Esophagus squamous epithelium (tissue), 5 donors: ENCODE measurements at places on chromosomes 6 and 20.

GRCh38 chr6:36593569-36594028, 563 bp upstream of the SRSF3 start:
- no peak for DNase-seq

- DNase-seq = no peak
These were observed 599.1 kb downstream of the QKI start for GRCh38 chr6:164013480-164014208.

DNA sequence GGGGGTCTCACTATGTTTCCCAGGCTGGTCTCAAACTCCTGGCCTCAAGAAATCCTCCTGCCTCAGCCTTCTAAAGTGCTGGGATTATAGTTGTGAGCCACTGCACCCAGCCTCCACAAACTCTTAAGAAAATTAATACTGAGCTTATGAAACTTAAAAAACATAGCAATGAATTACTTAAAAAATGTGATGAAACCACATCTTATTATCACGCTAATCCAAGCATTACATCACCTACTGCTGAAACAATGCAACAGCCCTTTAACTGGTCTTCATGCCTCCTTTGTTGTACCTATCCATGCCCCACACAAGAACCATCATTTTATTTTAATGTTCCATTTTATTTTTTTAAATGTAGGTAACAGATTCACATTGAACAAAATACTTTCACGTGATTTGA, 24.9 kb downstream of the SESN1 start:
- DNase-seq = no peak

DNA sequence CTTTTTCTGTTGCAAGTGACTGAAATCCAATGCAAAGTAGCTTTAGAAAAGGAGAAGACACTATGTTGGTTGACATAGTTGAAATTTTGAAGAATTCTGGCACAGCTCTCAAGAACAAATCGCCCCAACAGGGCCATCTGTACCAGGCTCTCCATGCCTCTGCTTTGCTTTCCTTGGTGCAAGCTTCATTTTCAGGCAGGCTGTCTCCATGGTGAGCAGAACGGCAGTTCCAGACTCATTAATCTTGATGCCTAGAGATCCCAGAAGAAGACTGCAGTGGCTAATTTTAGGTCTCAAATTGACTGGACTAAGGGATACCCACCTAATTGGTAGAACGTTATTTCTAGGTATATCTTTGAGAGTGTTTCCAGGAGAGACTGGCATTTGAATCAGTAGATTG, 950.7 kb upstream of the FLRT3 start:
- no peak for DNase-seq

- no peak for DNase-seq
These were observed 23.4 kb upstream of the SCGN start for GRCh38 chr6:25628471-25629197.

- no peak for DNase-seq
These were observed 68.1 kb upstream of the SNRPB2 start for GRCh38 chr20:16661756-16662155.

- DNase-seq = no peak
These were observed 3.8 kb downstream of the PDRG1 start for GRCh38 chr20:31948008-31948407.

DNA sequence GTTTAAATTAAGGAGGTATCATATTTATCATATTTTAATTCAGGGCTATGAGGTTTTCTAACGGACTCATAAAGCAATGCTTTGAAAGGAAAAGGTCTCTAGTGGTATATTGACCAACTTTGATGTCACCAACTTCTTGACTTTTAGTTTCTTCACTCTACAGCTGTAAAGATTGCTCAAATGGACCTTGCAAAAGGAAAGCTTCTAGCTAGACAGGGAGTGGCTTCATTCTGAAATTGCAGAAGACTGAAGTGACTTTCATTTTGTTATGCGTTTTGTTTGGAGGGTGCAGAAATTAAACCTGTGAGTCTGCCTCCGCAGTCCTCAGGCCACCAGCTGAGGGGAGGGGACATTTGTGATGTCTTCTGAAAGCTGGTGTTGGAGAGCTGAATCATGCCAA, 95.7 kb downstream of the SLC24A3 start:
- no peak for DNase-seq

- no peak for DNase-seq
These were observed 81.7 kb downstream of the DNAH8 start for GRCh38 chr6:38796850-38797249.

- no peak for DNase-seq
These were observed 206.8 kb upstream of the THEMIS start for GRCh38 chr6:128107682-128108081.

- no peak for DNase-seq
These were observed 577 bp upstream of the FOXF2 start for GRCh38 chr6:1388630-1389368.

DNA sequence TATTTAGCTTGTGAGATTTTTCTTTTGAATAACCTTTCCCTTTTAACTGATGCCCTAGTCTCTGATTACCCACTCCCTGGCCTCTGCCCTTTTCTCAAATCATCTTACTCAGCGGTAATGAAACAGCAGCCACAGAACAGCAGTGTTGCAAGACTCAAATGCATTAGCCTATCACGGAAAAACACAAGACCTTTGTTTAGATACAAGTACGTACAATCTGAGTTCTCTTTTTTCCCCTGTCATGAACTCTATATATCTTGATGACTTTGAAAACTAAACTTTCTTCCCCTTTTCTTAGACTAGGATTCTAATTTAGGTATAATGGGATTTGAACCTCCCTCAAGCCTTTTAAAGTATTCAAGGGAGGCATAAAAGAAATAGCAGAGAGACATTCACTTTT, 1034.9 kb downstream of the EYS start:
- no peak for DNase-seq

GRCh38 chr6:91716361-91716760, 1129.5 kb upstream of the MAP3K7 start:
- no peak for DNase-seq

DNA sequence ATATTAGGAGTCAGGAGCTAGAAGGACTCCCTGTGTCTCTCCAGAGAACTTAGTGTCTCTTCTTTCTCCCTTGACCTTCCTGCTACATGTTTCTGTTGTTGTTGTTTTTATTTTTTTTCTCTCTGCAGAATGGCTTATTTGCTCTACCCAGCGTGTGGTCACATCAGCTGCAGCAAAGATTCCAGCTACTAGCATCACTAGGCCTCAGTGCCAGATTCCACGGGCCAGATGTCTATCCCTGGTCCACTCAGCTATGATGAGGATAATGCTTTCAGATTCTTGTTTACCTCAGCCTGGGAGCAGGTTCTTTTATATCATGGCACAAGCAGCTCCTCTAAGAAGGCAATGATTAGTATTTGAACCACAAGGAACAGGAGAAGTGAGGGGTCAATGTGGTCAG, 110.0 kb downstream of the PLCB1 start:
- DNase-seq = no peak

DNA sequence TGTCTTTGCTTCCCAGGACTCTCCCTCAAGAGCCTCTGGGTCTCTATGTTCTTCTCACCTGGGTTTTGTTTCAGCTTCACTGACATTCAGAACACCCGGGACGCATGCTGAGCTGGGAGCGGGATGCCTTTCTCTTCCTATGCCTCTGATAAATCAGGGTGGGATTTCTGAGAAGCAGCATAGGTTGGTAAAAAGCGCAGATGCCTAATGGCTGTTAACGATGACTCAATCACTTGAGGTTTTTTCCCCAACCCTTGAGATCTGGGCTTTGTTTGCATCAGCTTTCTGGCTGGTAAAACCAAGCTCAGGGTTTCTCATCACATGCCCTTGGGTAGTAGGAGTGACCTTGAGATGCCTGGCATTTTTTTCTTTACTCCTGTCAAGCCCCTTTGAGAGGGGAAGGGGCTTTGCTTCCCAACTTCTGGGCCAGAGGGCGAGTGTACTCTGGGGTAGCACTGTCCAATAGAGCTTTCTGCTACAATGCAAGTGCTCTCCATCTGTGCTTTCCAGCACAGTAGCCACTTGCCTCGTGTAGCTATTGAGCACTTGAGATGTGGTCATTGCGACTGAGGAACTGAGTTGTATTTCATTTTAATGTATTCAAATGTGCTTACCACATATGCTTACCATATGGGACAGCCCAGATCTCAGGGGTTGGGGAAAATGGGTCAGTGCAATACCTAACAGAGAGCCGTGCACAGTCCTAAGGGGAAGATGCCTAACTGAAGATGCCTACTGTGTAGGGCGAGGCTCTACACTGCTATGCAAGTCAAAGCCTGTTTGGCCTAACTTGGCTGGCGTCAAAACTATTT, 69.1 kb downstream of the PPP1R14C start:
- no peak for DNase-seq

- DNase-seq = no peak
These were observed 11.4 kb upstream of the SSTR4 start for GRCh38 chr20:23023621-23024177.

DNA sequence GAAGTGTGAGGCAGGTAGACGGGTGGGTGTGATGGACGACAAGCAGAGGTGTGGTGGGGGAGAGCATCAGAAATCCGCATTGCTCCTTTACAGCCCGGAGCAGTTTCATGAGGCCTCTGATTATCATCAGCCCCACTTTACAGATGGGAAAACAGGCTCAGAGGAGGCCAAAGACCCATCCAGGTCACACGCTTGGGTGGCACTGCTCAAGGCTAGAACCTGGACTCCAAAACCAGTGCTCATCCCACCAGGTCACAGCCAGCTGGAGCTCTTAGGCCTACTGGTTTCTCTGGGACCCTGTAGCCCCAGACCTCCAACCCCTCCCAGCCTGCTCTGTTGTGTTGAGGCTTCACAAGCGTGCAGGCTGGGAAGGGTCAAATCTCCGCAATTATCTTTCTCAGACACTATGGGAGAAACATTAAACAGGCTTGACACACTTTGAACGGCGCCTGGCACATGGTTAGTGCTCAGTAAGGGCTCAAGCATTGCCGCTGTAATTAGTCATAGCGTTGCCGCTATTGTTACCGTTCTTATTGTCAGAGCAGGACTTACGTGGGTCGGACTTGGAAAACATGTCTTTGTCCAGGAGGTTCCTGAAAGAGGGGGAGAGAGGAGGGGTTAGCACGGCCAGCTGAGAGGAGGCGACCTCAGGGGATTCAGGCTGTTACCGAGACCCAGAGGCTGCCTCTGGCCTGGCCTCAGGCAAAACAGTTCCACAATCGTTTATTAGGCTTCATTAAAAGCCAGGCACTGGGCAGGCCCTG, 16.6 kb downstream of the CPNE5 start:
- DNase-seq = no peak

GRCh38 chr6:117795234-117795633, 111.8 kb upstream of the SLC35F1 start:
- DNase-seq = no peak

DNA sequence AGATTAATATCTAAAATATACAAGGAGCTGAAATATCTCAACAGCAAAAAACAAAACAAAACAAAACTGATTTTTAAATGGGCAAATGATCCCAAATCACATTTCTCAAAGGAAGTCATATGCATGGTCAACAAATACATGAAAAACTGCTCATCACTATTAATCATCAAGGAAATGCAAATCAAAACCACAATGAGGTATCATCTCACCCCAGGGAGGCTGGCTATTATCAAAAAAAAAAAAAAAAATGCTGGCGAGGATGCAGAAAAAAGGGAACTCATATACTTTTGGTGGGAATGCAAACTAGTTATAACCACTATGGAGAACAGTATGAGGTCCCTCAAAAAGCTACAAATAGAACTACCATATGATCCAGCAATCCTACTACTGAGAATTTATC, 34.6 kb downstream of the REPS1 start:
- no peak for DNase-seq

- no peak for DNase-seq
These were observed 140.5 kb downstream of the BFSP1 start for GRCh38 chr20:17390655-17391054.

GRCh38 chr6:4939241-4939640, 64.6 kb downstream of the RPP40 start:
- no peak for DNase-seq

GRCh38 chr20:61888101-61888865, 177.4 kb downstream of the TAF4 start:
- DNase-seq = no peak

GRCh38 chr6:145948328-145948727, 15.8 kb downstream of the SHPRH start:
- DNase-seq = no peak

GRCh38 chr6:122839906-122840305, 50.8 kb downstream of the SMPDL3A start:
- DNase-seq = no peak

DNA sequence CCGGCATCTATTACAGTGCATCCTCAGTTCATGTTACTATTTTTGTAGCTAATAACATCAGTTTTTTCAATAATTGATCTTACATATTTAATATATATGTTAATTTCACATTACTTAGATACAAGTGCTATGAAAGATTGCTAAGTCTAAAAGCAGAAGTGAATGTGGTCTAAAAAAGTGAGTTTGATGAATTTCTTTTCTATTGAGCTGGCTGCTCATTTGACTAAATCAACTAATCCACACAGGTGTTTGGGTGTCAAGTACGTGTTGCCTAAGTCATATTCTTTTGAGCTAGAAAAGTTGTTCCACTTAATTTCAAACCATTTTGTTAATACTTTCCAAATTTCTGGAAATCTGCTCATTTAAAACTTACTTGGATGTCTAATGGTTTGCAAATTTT, 46.6 kb upstream of the EZR start:
- no peak for DNase-seq

DNA sequence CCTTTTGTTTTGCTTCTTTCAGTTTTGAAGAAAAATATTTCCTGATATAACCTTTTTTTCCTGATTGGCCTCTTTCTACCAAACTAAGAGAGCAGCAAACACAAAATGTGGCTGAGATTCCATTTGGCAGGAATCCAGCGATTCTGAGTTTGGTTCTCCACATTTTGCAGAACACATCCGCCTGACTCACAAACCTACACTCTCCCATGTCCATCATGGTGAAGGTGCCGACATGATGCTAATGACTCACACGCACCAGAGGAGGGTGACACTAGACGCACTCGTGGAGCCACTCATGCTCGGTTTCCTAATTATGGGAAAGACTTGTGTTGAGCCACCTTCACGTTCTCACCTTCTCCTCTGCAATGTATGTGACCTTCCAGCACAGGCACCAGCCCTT, 45.9 kb upstream of the DUSP22 start:
- no peak for DNase-seq

- DNase-seq = no peak
These were observed 3.5 kb upstream of the CDYL start for GRCh38 chr6:4772750-4773149.

- DNase-seq = no peak
These were observed at the start of gene PLEKHG1 for GRCh38 chr6:150599199-150600009. TSS of gene PLEKHG1 (plus strand) at chr6:150599885. CDS start at chr6:150733682, 133,797 bp downstream.

- no peak for DNase-seq
These were observed 61.5 kb upstream of the CD93 start for GRCh38 chr20:23147647-23147963.

DNA sequence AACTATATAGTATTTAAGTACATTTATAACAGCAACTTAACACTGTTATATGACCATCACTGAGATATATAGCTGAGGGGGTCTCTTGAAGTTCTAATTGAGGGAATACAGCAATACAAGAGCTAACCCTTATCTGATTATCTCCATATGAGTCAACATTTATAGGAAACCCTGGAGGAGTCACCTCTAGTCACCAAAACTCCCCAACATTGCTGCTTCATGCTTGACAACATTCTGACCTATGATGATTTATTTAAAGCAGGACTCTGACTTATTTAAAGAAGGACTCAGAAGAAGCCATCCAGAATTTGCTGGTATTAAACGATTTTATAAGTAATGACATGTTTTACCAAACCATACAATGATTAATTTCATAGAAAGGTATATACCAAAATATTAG, 182.6 kb upstream of the NOX3 start:
- no peak for DNase-seq

- no peak for DNase-seq
These were observed 39.5 kb downstream of the ID4 start for GRCh38 chr6:19876672-19877071.
